A549 treated with CpdA at 1 μM for 4 hours (cell line): ENCODE measurements at places on chromosomes 1 and 21. TPM values are rescaled to one million over a fixed set of nuclear protein-coding genes. Genes with fewer than 3 reads are reported as not detected.

The PTPN7 gene
- 0.03 TPM in 1 of 5 replicates, not detected in the others for total RNA-seq

The KDF1 gene
- total RNA-seq: not detected in 5 replicates

The ABCG1 gene
- 1.8 to 2.9 TPM (median 2.0 TPM) in 5 replicates for total RNA-seq

The MPZL1 gene
- total RNA-seq: 106 to 122 TPM (median 116 TPM) in 5 replicates

The TMEM200B gene
- 0.07 to 0.21 TPM (median 0.13 TPM) in 5 replicates for total RNA-seq

The SLC5A3 gene
- total RNA-seq: 3.7 to 4.8 TPM (median 4.0 TPM) in 5 replicates

The KAZN gene
- 3.4 to 4.2 TPM (median 3.8 TPM) in 5 replicates for total RNA-seq

The DNM3 gene
- total RNA-seq: 0.51 to 0.87 TPM (median 0.67 TPM) in 5 replicates

The ZBTB8OS gene
- total RNA-seq: 37.5 to 53.6 TPM (median 40.1 TPM) in 5 replicates

The GTF2B gene
- 27.4 to 32.3 TPM (median 28.0 TPM) in 5 replicates for total RNA-seq

The DMBX1 gene
- 0.61 to 1.5 TPM (median 0.82 TPM) in 5 replicates for total RNA-seq

The DMRTB1 gene
- not detected in 5 replicates for total RNA-seq

The TRABD2B gene
- total RNA-seq: 0.20 to 0.34 TPM (median 0.27 TPM) in 5 replicates

The FOXD3 gene
- 0.26 to 1.4 TPM (median 0.87 TPM) in 5 replicates for total RNA-seq

The FLG gene
- total RNA-seq: 0.01 TPM in 2 of 5 replicates, not detected in the others

The RIPK4 gene
- 11.2 to 14.7 TPM (median 12.2 TPM) in 5 replicates for total RNA-seq

The PTPRF gene
- 81.6 to 112 TPM (median 100 TPM) in 5 replicates for total RNA-seq

The UBXN10 gene
- total RNA-seq: not detected in 5 replicates

The SPRR5 gene
- total RNA-seq: not detected in 5 replicates

The CD5L gene
- not detected in 5 replicates for total RNA-seq

The MIGA1 gene
- 4.5 to 7.5 TPM (median 5.8 TPM) in 5 replicates for total RNA-seq

The LRP8 gene
- total RNA-seq: 37.8 to 49.7 TPM (median 46.0 TPM) in 5 replicates

The SPRR2B gene
- total RNA-seq: not detected in 5 replicates

The NBPF8 gene
- 4.2 to 5.2 TPM (median 4.7 TPM) in 5 replicates for total RNA-seq

The SH2D1B gene
- total RNA-seq: 0.10 to 0.30 TPM (median 0.15 TPM) in 5 replicates

The OR6K3 gene
- total RNA-seq: not detected in 5 replicates
